ENCODE measurements at places on chromosomes 6 and 20. TPM values are rescaled to one million over a fixed set of nuclear protein-coding genes. Genes with fewer than 3 reads are reported as not detected.

Gene BACH2
- total RNA-seq: 2.2 TPM

DNA sequence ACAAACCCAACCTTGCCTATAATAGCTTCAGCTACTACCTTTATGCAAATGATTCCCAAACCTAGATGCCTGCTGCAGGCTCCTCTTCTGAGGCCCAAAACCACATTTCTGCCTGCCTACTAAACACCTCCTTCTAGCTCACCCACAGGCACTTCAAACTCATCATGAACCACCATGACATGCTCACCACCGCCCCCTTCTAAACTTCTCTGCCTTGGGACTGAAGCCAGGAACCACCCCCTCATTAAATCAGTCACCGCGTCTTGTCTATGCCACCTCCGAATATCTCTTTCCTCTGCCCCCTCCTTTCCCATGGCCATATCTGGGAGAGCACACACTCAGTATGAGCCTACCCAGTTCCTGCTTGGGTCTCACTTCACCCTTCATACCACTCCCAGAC is 101.2 kb downstream of the SNAP25 start:
- DNase-seq: no peak

Gene TDRD6
- total RNA-seq: 0.37 TPM

Gene TAPBP
- total RNA-seq: 103 TPM

DNA sequence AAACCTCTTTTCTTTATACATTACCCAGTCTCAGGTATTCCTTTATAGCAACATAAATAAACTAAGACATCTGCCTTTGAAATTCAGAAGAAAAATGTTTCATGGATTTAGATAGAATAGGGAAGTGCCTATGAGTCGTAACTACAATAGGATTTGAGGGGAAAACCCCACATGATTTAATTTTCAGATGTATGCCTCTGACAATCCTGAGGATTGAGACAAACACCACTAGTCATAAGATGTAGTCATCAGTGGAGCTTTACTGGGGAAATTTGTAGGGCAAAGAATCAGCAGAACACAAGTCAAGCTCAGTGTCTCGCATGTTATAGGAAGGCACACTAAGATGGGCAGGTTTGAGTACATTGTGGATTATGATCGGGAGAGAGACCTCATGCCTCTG is 566.4 kb downstream of the BMP2 start:
- DNase-seq: no peak

Gene HLA-DRB1
- 37.6 TPM for total RNA-seq

GRCh38 chr20:38201356-38201755 is 36.3 kb upstream of the TGM2 start:
- peak; percentile 82 for DNase-seq

Gene HDAC2
- total RNA-seq: 32.4 TPM

Gene C6orf58
- not detected for total RNA-seq

Gene FLRT3
- 17.8 TPM for total RNA-seq

- no peak for DNase-seq
Measured at GRCh38 chr6:45265246-45265645, 62.9 kb upstream of the RUNX2 start.

- no peak for DNase-seq
Measured at GRCh38 chr6:138909975-138910374, 78.1 kb downstream of the REPS1 start.

DNA sequence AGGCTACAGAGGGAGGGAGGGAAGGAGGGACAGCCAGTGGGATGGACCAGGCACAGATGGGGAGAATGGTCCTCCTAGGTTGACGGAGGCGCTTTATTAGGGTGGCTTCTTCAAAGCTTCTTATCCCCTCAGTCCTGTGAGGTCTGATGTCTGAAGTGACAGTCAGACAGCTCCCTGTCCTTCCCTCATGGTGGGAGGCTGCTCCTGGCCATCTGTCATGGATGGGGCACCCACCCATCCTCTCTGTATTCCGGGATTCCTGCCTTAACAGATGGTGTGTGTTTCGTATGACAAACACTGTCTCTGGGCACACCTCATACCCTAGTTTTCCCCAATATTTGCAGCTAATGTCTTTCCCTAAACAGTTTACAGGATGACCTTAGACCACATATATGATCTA is 7.9 kb downstream of the RIN2 start:
- peak; percentile 28 for DNase-seq

All from right atrium auricular region (tissue), 2 donors.